ENCODE measurements at places on chromosomes 6 and 20.

- DNase-seq = no peak
Measured at GRCh38 chr20:62679978-62680589, 28.6 kb upstream of the NTSR1 start.

DNA sequence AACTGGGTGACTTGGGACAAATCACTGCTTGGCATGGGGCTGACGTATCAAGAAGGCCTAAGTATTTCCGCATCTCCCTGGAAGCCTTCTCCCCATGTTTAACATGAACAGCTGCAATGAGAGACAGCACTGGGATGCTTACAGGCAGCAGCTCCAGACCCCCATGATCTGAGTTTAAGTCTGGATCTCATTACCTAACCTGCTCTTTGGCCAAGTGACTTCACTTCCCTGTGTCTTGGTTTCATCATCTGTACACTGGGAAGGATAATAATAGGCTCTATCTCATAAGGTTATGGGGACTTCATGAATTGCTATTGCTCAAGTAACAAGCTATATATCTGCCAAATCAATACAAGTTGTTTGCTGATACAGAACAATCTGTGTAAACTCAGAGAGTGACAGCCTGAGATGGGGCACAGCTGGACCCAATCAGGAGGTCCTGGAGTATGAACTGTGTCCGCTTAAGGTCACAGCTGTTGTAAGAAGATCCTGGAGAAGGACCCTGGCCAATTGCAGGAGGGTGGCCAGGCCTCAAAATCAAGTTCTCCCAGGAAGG is 56.0 kb downstream of the TGM2 start:
- DNase-seq = peak; percentile 93

GRCh38 chr6:37566950-37567349 is 67.3 kb upstream of the CCDC167 start:
- DNase-seq = no peak

DNA sequence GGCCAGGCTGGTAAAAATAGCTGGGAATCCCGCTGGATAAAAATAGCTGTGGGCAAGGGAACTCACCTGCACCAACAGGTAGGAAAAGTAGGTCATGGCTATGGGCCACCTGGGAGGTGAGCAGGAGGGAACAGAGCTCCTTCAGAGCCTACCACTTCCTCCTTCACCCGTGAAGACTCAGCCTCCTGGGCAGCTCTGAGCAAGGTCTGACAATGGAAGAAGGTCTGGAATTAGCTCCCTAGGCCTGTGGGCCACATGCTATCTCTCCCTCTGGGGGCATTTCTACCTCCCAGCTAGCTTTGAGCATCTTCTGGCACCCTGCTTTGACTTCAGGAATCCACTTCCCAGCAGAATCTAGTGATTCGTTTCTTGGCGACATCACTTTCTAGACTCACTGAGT is 153.9 kb downstream of the MRPL14 start:
- DNase-seq = peak; percentile 61

DNA sequence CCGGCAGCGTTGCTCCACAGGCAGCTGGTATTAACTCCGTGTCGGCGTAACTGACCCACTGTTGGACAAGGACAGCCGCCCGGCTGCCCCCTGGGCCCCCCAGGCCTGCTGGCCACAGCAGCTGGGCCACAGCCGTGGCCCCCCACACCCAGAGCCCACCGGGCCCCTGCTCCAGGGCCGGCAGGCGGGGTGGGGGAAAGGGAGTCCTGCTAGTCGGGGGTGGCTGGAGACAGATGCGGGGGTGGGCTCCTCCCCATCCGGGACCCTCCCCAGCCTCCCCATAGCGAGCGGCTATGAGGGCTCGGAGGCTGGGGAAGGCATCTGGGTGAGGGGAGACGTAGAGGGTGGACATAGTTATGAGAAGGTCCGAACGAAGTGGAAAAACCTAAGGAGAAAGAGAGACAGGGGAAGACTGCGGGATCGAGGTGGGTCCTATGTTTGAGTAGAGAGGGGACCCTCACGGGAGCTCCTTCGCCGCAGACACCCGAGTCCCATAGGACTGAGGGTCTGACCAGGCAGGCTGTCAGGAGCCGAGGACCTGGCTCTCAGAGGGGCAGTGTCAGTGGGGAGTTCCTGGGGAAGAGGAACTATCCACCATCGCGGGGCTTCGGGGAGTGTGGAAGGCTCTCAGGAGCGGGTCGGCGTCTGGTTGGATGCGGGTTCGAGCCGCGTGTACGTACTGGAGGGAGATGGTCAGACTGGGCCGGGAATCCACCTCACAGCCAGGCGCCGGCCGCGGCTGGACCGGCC is 511 bp downstream of the VARS1 start:
- DNase-seq = no peak

DNA sequence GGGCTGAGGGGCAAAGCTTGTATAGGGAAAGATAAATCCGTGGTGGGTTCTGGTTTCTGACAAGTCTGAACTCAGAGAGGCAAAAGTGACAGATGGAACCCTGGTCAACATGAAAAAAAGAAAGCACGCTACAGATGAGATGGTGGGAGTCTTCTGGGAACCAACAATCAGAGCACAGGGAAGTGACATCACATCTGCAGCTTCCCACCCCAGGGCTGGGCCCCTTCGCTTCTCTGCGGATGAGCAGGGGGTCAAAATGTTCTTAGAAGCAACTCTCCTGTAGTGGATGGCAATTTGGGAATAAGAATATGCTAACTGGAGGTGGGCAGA is 129.2 kb upstream of the AKAP12 start:
- no peak for DNase-seq

GRCh38 chr6:162249907-162250642 is 477.5 kb downstream of the PRKN start:
- DNase-seq = no peak

Data from fibroblast of upper back skin (primary cell).